ENCODE measurements at places on chromosomes 1 and 21. TPM values are rescaled to one million over a fixed set of nuclear protein-coding genes. Genes with fewer than 3 reads are reported as not detected.

ATP6V1G3 gene
- not detected for total RNA-seq

RSPO1 gene
- not detected for total RNA-seq

TSSK3 gene
- total RNA-seq = not detected

APCS gene
- not detected for total RNA-seq

GPX7 gene
- 3.1 TPM for total RNA-seq

NBL1 gene
- 14.0 TPM for total RNA-seq

GRCh38 chr1:185917646-185918045, 183.5 kb downstream of the HMCN1 start:
- H3K36me3 ChIP-seq = no peaks in the 10 kb centered on the region
- H3K4me3 ChIP-seq = no peak overlapping the region
- H3K4me1 ChIP-seq = no peaks in the 10 kb centered on the region
- H3K27me3 ChIP-seq = no peaks in the 10 kb centered on the region

GRCh38 chr1:43288785-43289706, 3.7 kb upstream of the C1orf210 start:
- no peak overlapping the region for H3K27ac ChIP-seq
- H3K27me3 ChIP-seq = peaks cover 23% of the 10 kb centered on the region
- H3K4me1 ChIP-seq = no peaks in the 10 kb centered on the region
- no peak for DNase-seq
- no peak overlapping the region for H3K4me3 ChIP-seq

- H3K27ac ChIP-seq = no peak overlapping the region
- H3K4me1 ChIP-seq = no peaks in the 10 kb centered on the region
- no peak overlapping the region for H3K4me3 ChIP-seq
- no peaks in the 10 kb centered on the region for H3K36me3 ChIP-seq
- H3K27me3 ChIP-seq = no peaks in the 10 kb centered on the region
Measured at GRCh38 chr1:175877939-175878737, 134.7 kb upstream of the TNR start.

GRCh38 chr1:82225421-82226185, 424.9 kb downstream of the ADGRL2 start:
- no peak overlapping the region for H3K27ac ChIP-seq
- no peak for DNase-seq

GRCh38 chr1:25247829-25248754, 838 bp upstream of the RSRP1 start:
- H3K36me3 ChIP-seq = peaks cover 14% of the 10 kb centered on the region
- no peaks in the 10 kb centered on the region for H3K27me3 ChIP-seq
- no peaks in the 10 kb centered on the region for H3K4me1 ChIP-seq
